Fibroblast of lung (primary cell): ENCODE measurements at places on chromosomes 1 and 21.

DNA sequence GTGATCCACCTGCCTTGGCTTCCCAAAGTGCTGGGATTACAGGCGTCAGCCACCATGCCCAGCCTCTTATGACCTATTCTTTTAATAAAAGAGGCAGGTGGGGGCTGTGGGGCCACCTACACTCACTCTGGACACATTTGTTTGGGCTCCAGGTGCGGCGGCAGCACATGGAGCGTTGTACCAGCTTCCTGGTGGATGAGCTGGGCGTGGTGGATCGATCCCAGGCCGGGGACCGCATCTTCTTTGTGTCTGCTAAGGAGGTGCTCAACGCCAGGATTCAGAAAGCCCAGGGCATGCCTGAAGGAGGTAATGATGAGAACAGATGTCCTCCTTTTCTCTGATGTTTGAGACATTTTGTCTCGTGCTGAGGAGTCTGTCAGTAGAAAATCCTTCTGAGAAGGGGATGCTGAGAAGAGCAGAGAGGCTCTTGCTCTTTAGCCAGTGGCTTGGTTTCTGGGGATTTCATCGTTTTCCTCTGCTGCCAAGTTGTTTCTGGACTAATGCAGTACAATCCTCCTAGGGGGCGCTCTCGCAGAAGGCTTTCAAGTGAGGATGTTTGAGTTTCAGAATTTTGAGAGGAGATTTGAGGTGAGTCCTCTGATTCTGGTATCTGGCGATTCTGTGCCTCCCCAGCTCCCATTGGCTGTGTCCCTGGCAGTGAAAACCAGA is 17.9 kb upstream of the MIIP start:
- no peak overlapping the region for H3K4me3 ChIP-seq
- peaks cover 30% of the 10 kb centered on the region for H3K36me3 ChIP-seq
- H3K4me1 ChIP-seq = no peaks in the 10 kb centered on the region
- DNase-seq = peak; percentile 87
- no peak overlapping the region for H3K27ac ChIP-seq

GRCh38 chr1:75954586-75954985 is 22.4 kb upstream of the ASB17 start:
- peak; percentile 18 for DNase-seq
- H3K4me3 ChIP-seq = no peak overlapping the region
- H3K27me3 ChIP-seq = no peaks in the 10 kb centered on the region
- H3K36me3 ChIP-seq = no peaks in the 10 kb centered on the region
- H3K27ac ChIP-seq = no peak overlapping the region

- H3K4me3 ChIP-seq = no peak overlapping the region
- no peaks in the 10 kb centered on the region for H3K36me3 ChIP-seq
- no peak overlapping the region for H3K27ac ChIP-seq
- no peaks in the 10 kb centered on the region for H3K4me1 ChIP-seq
Measured at GRCh38 chr21:26528882-26529281, 44.2 kb downstream of the CYYR1 start.

- no peaks in the 10 kb centered on the region for H3K27me3 ChIP-seq
- DNase-seq = peak; percentile 50
- H3K36me3 ChIP-seq = no peaks in the 10 kb centered on the region
Measured at GRCh38 chr1:231958448-231958847, 331.9 kb downstream of the DISC1 start.

- DNase-seq = no peak
- no peak overlapping the region for H3K27ac ChIP-seq
- no peak overlapping the region for H3K4me3 ChIP-seq
Measured at GRCh38 chr21:46597031-46597430, 7.9 kb downstream of the S100B start.

GRCh38 chr21:37503848-37504467 is 137.4 kb downstream of the DYRK1A start:
- H3K4me3 ChIP-seq = no peak overlapping the region
- peak; percentile 74 for DNase-seq
- H3K27me3 ChIP-seq = no peaks in the 10 kb centered on the region
- H3K36me3 ChIP-seq = peaks cover 2% of the 10 kb centered on the region
- H3K4me1 ChIP-seq = no peaks in the 10 kb centered on the region

GRCh38 chr1:9404117-9404914 is 111.6 kb downstream of the SPSB1 start:
- H3K4me3 ChIP-seq = no peak overlapping the region
- no peaks in the 10 kb centered on the region for H3K36me3 ChIP-seq
- peaks cover 17% of the 10 kb centered on the region for H3K4me1 ChIP-seq

- no peak overlapping the region for H3K27ac ChIP-seq
- H3K36me3 ChIP-seq = no peaks in the 10 kb centered on the region
- no peaks in the 10 kb centered on the region for H3K27me3 ChIP-seq
- no peak for DNase-seq
- H3K4me3 ChIP-seq = no peak overlapping the region
Measured at GRCh38 chr1:235820061-235820460, 46.6 kb downstream of the LYST start.

GRCh38 chr1:179080866-179081686 is 794 bp upstream of the TOR3A start:
- peak overlapping the region; percentile 90 for H3K27ac ChIP-seq
- no peak for DNase-seq
- peaks cover 2% of the 10 kb centered on the region for H3K4me1 ChIP-seq
- peaks cover 3% of the 10 kb centered on the region for H3K36me3 ChIP-seq

DNA sequence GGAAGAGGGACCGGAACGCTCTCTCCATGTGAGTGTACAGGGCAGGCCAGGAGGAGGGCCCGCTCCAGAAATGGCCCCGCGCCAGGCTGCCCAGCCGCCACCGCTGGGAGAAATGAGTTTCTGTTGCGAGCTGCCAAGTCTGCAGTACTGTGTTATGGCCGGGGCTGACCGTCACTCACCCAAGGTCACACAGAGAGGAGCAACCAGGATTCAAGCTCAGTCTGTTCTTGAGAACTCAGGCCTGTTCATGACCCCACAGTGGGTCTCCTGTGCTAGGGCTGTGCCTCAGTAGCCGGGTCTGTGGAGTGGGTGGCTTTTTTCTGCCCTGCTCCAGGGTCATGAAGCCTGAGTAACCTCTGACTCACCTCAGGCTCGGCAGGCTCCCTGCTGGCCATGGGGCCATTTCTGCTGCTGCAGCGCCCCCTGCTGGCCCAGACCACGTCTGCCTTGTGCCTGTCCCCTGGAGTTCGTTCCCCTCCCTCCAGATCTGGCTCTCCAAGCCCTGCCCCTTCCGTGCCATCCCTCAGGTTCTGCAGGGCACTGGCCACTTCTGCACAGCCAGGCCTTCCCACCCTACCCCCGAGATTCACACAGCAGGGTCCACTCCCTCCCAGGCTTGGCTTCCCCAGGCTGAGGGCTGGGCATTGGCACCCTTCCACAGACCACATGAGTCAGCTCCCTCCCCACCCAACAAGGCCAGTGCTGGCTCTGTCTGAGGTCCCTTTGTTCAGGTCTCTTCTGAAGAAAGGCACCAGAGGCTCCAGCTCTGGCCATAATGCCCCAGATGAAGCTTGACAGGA is 51.8 kb downstream of the EDN2 start:
- H3K4me3 ChIP-seq = no peak overlapping the region
- peak; percentile 89 for DNase-seq
- no peaks in the 10 kb centered on the region for H3K36me3 ChIP-seq
- H3K4me1 ChIP-seq = peaks cover 11% of the 10 kb centered on the region
- no peaks in the 10 kb centered on the region for H3K27me3 ChIP-seq

GRCh38 chr1:163472651-163473248 is 151.0 kb downstream of the NUF2 start:
- no peaks in the 10 kb centered on the region for H3K36me3 ChIP-seq
- DNase-seq = no peak
- no peak overlapping the region for H3K27ac ChIP-seq
- no peak overlapping the region for H3K4me3 ChIP-seq

- no peak for DNase-seq
- no peaks in the 10 kb centered on the region for H3K27me3 ChIP-seq
- H3K4me3 ChIP-seq = no peak overlapping the region
- no peaks in the 10 kb centered on the region for H3K36me3 ChIP-seq
- H3K4me1 ChIP-seq = no peaks in the 10 kb centered on the region
- no peak overlapping the region for H3K27ac ChIP-seq
Measured at GRCh38 chr1:27981145-27981544, 21.4 kb downstream of the XKR8 start.

DNA sequence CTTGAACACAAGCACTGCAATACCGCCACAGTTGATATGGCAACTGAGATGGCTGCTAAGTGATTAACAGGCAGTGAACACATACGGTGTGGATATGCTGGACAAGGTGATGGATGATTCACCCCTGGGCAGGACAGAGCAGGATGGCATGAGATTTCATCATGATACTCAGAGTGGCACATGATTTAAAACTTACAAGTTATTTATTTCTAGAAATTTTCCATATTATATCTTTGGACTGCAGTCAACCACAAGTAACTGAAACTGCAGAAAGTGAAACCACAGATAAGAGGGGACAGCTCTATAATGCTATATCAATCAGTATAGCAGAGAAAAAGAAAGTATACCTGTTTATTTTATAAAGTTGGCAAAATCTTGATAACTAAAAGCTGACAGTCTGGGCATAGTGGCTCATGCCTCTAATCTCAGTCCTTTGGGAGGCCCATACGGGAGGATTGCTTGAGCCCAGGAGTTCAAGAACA is 47.9 kb downstream of the PHACTR4 start:
- DNase-seq = peak; percentile 88
- H3K36me3 ChIP-seq = no peaks in the 10 kb centered on the region
- H3K4me1 ChIP-seq = peaks cover 4% of the 10 kb centered on the region
- no peak overlapping the region for H3K27ac ChIP-seq

DNA sequence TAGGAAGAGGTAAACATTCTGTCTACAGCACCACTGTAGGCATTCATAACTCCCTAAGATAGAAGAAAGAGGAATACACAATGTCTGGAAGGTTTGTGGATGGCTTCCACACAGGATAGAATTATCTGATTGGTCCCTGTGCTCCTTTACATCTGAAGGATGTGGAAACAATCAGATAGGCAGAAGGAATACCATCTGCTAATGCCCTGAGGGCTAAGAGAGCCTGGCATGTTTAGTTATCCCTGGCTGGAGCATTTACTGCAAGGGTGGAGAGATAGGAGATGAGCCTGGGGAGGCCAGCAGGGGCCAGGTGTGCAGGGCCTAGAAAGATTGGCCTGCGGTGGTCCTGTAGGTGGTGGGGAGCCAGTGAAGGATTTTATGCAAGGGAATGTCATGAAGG is 8.6 kb upstream of the ACBD3 start:
- no peak for DNase-seq
- no peaks in the 10 kb centered on the region for H3K4me1 ChIP-seq
- no peak overlapping the region for H3K4me3 ChIP-seq
- H3K27me3 ChIP-seq = no peaks in the 10 kb centered on the region
- H3K27ac ChIP-seq = no peak overlapping the region
- H3K36me3 ChIP-seq = no peaks in the 10 kb centered on the region

GRCh38 chr1:86389307-86389706 is 6.8 kb downstream of the ODF2L start:
- H3K36me3 ChIP-seq = no peaks in the 10 kb centered on the region
- H3K4me3 ChIP-seq = no peak overlapping the region
- DNase-seq = no peak
- H3K27me3 ChIP-seq = no peaks in the 10 kb centered on the region

DNA sequence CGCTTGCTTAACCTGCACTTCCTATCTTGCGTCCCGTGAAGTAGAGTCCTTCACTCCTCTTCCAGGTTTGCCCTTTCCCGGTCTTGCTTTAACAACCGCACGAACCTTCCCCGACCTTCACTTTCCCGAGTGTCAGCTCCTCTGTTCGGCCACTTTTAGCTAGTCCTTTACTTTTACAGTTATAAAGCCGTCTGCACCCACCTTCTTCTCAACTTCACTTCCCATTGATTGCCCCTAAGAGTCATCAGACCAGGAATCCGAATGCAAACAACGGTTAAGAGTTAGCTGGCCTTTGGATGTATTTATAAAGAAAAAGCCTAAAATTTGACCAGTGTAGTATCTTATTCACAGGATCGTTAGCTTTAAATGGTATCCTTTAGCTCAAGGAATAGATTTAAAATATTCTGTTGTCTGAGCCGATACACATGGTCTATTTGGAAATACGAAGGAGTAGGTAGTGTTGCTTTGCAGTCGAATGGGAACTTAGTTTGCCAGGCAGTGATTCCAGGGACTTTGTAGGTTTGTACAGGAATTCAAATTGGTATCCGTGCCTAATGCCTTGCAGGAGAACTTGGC is 1.4 kb downstream of the PPP2R5A start:
- H3K27me3 ChIP-seq = no peaks in the 10 kb centered on the region
- DNase-seq = peak; percentile 27
- H3K27ac ChIP-seq = peak overlapping the region; percentile 83
- peak overlapping the region; percentile 96 for H3K4me3 ChIP-seq

DNA sequence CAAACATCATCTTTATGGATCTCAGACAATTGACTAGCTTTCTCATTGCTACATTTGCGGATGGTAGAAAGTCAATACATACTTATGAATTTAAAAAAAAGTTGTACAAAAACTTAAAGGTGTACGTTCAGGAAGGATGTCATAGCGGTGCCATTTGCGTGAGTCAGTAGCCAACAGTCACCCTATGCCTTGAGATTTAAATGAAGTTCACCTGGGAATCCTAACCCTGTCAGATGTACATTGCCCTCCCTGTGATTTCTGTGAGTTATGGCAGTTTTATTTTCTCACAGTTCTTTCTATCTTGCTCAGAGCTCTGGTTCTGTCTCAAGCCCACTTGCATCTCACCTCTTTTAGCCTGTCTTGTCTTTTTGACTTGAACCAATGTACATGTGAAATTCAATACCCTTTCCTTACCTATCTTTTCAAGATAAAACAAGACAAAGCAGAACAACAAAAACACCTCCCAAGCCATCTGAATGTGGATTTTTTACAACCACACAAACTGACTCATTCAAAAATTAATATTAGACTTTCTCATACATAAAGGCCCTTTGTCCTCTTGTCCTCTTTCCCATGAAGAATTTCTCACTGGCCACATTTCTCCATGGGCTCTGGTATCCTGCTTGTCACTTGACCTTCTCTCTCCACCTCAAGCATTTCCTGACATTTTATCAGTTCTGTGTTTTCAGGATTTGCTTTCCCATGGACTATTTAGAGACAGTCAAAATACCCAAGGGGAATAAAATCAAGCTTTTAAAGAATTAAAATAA is 25.3 kb upstream of the ZNF697 start:
- peaks cover 17% of the 10 kb centered on the region for H3K4me1 ChIP-seq
- no peak for DNase-seq
- H3K4me3 ChIP-seq = no peak overlapping the region
